WTC11 (cell line): ENCODE measurements at places on chromosomes 6 and 20. TPM values are rescaled to one million over a fixed set of nuclear protein-coding genes. Genes with fewer than 3 reads are reported as not detected.

- peaks cover 21% of the 10 kb centered on the region for H3K36me3 ChIP-seq
- H3K4me1 ChIP-seq, result no peaks in the 10 kb centered on the region
- H3K27me3 ChIP-seq, result no peaks in the 10 kb centered on the region
Measured at GRCh38 chr6:37319156-37319555, 34.6 kb upstream of the RNF8 start.

DNA sequence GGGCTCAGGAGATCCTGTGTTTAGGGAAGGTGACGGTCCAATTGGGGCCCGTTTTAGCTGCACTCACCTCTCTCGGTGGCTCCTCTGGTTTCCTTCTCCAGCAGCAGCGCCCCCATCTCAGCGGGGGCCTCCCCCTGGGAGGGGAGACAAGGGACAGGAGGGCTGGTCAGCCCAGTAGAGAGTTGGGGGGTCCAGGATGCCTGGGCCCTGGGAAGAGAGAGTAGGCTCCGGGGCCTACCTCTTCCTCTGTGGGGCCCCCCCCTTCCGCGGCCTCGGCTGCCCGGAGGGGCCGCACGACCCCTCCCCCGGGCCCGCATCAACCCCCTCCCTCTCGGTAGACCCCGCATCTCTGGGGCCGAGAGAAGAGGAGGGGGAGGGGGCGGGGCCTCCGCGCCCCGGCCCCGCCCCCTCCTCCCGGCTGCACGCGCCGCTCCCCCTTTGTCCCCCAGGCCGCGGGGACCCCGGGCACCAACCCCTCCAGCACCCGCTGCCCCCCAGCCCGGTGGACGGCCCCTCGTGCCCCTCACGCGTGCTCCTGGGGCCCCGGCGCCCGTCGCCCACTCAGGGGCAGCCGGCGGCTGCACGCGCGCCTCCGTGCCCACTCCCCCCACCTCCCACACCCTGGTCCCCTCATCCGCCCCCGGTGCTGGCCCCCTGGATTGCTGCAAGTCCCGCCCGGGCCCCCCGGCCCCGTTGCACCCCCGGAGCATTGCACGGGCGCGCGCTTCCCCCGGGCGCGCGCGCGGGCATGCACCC is 464 bp downstream of the EHMT2 start:
- H3K27me3 ChIP-seq, result no peaks in the 10 kb centered on the region
- peak overlapping the region; percentile 77 for H3K4me3 ChIP-seq
- peaks cover 34% of the 10 kb centered on the region for H3K36me3 ChIP-seq
- H3K4me1 ChIP-seq, result peaks cover 15% of the 10 kb centered on the region

DNA sequence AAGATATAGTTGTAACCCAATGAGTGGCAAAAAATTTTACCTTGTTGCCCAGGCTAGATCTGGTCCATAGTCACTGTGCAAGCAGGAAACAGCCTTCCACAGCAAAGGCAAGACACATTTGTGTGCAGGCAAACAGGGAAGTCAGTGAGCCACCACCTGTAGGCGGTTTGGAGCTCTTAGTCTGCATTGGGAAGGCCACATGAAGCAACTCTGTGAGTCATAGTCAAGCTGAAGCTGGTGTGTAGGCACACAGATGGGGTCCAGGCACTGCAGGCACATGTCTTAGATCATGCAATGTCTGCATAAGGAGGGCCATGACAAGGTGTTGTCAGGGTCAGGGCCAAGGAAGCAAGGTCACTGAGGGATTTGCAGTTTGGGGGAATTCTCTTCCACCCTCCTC is 543.2 kb upstream of the EPHA7 start:
- no peaks in the 10 kb centered on the region for H3K27me3 ChIP-seq
- H3K4me3 ChIP-seq, result no peak overlapping the region
- peaks cover 8% of the 10 kb centered on the region for H3K4me1 ChIP-seq
- no peaks in the 10 kb centered on the region for H3K36me3 ChIP-seq
- H3K27ac ChIP-seq, result no peak overlapping the region

The C6orf141 gene
- total RNA-seq, result 6.5 to 14.4 TPM (median 8.2 TPM) in 3 replicates

The ADGB gene
- not detected in 3 replicates for total RNA-seq

The FAM83D gene
- 57.7 to 66.9 TPM (median 58.3 TPM) in 3 replicates for total RNA-seq

DNA sequence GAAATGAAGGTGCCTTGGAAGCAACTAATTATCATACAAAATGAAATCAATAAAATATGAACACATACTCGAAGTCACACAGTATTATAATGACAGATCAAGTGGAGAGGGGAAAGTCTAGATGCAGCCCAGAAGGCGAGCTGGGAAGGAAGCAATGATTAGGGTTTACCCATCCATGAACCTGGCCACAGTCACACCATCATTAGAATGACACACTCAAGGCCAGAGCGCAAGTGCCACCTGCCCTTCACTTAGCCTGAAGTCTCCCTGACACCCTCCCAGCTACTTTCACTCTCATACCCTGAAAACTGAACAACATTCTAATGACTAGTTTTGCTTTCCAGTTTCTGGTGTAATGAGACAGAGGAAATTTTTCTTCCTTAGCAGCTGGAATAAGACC is 302.8 kb upstream of the JARID2 start:
- no peaks in the 10 kb centered on the region for H3K36me3 ChIP-seq
- no peak overlapping the region for H3K4me3 ChIP-seq
- no peaks in the 10 kb centered on the region for H3K27me3 ChIP-seq
- H3K27ac ChIP-seq, result no peak overlapping the region; the same call in 1 of the 2 replicates
- DNase-seq, result no peak
- H3K4me1 ChIP-seq, result peaks cover 5% of the 10 kb centered on the region

DNA sequence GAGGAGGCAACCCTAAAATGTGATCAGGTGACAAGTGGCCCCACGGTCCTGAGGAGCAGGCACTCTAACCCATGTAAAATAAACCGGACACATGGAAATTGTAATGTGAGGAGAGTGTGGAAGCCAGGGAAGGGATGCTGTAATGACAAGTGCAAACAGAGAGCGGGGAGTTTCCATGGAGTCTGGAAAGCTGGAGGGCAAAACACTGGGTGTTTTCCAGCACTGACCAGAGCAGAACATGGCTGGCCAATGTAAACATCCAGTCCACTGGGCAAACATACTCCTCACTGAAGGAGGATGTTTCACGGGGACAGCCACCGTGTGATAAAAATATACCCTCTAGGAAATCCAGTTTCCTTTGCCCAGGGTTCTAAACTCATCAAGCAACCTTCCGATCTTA is 219.0 kb upstream of the JARID2 start:
- H3K4me3 ChIP-seq, result no peak overlapping the region
- H3K4me1 ChIP-seq, result peaks cover 28% of the 10 kb centered on the region
- peaks cover 29% of the 10 kb centered on the region for H3K36me3 ChIP-seq
- DNase-seq, result no peak
- peaks cover 2% of the 10 kb centered on the region for H3K27me3 ChIP-seq

The SPATA25 gene
- total RNA-seq, result 3.3 to 4.5 TPM (median 3.7 TPM) in 3 replicates

- DNase-seq, result peak; percentile 16
- H3K36me3 ChIP-seq, result peaks cover 10% of the 10 kb centered on the region
- no peaks in the 10 kb centered on the region; the same call in 1 of the 2 replicates for H3K27me3 ChIP-seq
Measured at GRCh38 chr6:84284428-84285049, 57.1 kb upstream of the CEP162 start.

The PTK6 gene
- 0.22 to 0.53 TPM (median 0.32 TPM) in 3 replicates for total RNA-seq

GRCh38 chr20:64233725-64234124 is 21.8 kb upstream of the PCMTD2 start:
- H3K27ac ChIP-seq, result no peak overlapping the region
- peaks cover 3% of the 10 kb centered on the region; the same call in 1 of the 2 replicates for H3K27me3 ChIP-seq
- H3K4me1 ChIP-seq, result peaks cover 5% of the 10 kb centered on the region; the same call in 1 of the 2 replicates
- no peak overlapping the region for H3K4me3 ChIP-seq
- H3K36me3 ChIP-seq, result 0 out of 2 replicates have a peak, but pooled peaks cover 4% of the 10 kb centered on the region
- no peak for DNase-seq

GRCh38 chr20:52383995-52384621 is 192.5 kb upstream of the ZFP64 start:
- no peaks in the 10 kb centered on the region for H3K4me1 ChIP-seq
- DNase-seq, result no peak
- H3K4me3 ChIP-seq, result no peak overlapping the region
- H3K36me3 ChIP-seq, result peaks cover 3% of the 10 kb centered on the region
- no peak overlapping the region for H3K27ac ChIP-seq
- H3K27me3 ChIP-seq, result no peaks in the 10 kb centered on the region

- H3K4me3 ChIP-seq, result no peak overlapping the region
- DNase-seq, result no peak
- peaks cover 3% of the 10 kb centered on the region for H3K36me3 ChIP-seq
- H3K4me1 ChIP-seq, result peaks cover 13% of the 10 kb centered on the region
- no peak overlapping the region; the same call in 1 of the 2 replicates for H3K27ac ChIP-seq
Measured at GRCh38 chr6:154773610-154774089, 40.4 kb downstream of the SCAF8 start.

The CLDN20 gene
- total RNA-seq, result not detected in 3 replicates

GRCh38 chr6:72792692-72793091 is 170.8 kb downstream of the KCNQ5 start:
- H3K4me1 ChIP-seq, result peaks cover 6% of the 10 kb centered on the region
- no peak for DNase-seq
- no peak overlapping the region for H3K4me3 ChIP-seq

GRCh38 chr20:9143926-9144325 is 75.0 kb downstream of the PLCB4 start:
- DNase-seq, result no peak
- H3K4me3 ChIP-seq, result no peak overlapping the region

DNA sequence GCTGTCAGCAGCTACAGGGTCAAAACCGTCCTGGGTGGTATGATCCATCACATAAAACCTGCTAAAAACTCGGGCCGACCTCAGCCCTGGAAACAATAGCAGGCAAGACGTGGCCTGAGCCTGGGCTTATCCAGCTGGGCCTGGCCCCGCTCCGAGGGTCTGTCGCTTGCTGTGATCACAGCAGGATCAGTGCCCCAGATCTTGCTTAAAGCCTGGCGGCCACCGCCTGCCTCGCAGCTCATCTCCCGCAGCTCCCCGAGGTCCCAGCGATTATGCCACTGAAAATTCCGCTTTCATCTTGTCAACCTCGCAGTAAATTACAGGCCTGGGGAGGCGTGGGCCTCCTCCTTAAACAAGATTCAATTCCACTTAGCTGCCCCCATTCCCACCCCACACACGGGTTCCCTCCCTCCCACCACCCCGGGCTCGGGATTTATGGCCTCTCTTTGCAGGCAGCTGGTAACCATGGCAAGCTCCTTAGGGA is 40.1 kb downstream of the CDH22 start:
- H3K27ac ChIP-seq, result no peak overlapping the region
- no peaks in the 10 kb centered on the region for H3K36me3 ChIP-seq
- H3K27me3 ChIP-seq, result no peaks in the 10 kb centered on the region; the same call in 1 of the 2 replicates
